ENCODE measurements at places on chromosomes 16 and 17.

DNA sequence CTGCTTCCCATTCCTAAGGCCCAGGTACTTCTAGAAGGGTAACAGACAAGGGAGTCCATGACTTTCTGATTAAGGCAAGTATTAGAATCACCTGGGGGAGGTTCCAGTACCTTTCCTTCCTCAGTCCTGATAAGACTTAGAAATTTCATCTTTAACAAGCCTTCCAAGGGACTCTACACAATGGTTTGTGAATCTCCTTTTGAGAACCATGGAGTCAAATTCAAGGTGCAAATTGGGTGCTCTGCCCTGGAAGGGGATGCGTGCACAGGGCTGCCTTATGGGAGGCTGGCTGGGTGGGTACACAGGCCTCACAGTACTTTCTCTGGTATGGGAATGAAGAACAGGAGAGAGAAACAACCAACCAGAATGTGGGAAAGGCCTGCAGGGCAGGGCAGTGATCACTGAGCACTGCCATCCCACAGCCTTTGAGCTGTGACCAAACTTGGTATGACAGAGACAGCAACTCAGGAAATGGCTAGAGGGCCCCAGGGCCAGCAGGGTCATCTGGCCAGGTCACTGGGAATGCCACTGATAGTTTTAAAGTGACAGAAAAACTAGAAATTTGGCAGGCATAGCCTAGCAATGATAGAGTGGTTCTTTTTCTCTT lies 3.6 kb upstream of the TMIGD1 start:
- no peak for DNase-seq

- DNase-seq = no peak
Observed at GRCh38 chr16:23667355-23667659, 11.4 kb upstream of the PLK1 start.

DNA sequence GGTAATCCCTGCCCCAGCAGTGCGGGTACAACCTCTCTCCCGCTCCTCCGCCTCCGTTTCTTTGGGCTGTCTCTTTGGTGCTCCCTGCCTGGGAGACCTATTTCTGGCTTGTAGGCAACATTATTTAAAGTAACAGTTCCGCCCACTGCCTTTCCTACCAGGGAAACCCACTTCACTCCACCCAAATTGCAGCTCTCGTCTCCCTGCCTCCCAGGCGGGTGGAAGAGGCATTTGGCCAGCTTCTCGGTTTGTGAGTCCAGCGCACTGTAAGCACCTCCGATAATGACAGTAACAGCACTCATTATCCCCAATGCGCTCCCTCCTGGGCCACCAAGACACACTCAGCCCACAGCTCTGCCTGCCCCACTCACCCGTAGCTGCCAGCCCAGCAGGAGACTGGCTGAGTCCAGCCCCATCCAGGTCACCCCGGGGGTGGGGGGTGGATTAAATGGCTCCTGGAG lies 165.1 kb upstream of the CDC42EP4 start:
- DNase-seq = peak; percentile 61

DNA sequence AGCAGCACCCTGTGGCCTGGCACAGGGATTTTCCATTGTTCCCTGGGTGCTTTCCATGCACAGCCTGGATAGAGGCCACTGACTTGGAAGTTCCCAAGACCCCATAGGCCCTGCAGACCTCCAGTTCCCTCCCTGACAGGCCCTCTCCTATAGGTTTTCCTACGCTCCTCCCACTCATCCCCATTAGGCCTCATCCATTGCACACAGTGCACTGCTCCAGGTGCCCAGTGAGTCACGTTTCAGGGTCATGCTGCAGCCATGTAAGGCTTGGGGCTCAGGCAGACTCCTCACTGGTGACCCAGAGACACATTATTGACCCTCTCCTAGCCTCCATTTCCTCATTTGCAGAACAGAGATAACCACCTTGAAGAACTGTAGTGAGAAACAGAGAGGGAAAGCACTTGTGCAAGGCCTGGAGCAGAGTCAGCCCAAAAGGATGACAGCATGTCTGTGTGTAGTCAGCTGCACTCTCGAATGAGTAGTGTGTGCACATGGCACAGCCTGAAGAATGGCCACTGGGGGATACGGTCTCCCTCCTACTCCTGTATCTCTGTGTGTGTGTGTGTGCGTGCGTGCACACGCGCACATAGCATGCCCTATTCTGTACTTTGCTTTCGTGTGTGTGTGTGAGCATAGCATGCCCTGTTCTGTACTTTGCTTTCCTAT lies 26.8 kb downstream of the DRC3 start:
- peak; percentile 22 for DNase-seq

- DNase-seq = no peak
Observed at GRCh38 chr16:49284962-49285361, 3.3 kb upstream of the CBLN1 start.

GRCh38 chr17:38430316-38430715 lies 2.1 kb downstream of the ARHGAP23 start:
- DNase-seq = no peak

- DNase-seq = no peak
Observed at GRCh38 chr17:42982266-42982665, 1.9 kb downstream of the RUNDC1 start.

- no peak for DNase-seq
Observed at GRCh38 chr16:55207693-55208428, 116.1 kb upstream of the IRX6 start.
